Stimulated activated CD8-positive, alpha-beta memory T cell treated with anti-CD3 and anti-CD28 coated beads, Interleukin-4, amount 100 ng/mL, for 1 hour (primary cell): ENCODE measurements at places on chromosomes 1 and 21.

- DNase-seq = no peak
These were observed 14.1 kb upstream of the KLHDC8A start for GRCh38 chr1:205370780-205371179.

DNA sequence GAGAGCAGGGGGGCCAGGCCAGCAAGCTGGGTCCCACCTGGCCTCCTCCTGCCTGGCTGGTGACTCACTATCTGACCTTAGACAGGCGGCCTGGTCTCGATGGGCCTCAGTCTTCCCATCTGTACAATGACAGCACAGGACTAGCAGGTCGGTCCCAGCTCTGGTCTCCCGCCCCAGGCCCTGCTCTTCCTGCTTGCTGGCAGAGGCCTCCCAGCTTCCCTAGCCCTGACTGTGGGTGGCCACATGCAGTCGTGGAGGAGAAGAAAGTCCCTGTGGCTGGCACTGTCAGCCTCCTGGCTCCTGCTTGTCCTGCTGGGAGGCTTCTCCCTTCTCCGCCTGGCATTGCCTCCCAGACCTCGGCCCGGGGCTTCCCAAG, 817 bp downstream of the EXTL1 start:
- DNase-seq = no peak

GRCh38 chr1:8667869-8668594, 149.4 kb downstream of the RERE start:
- no peak for DNase-seq

GRCh38 chr1:226645279-226645976, 93.7 kb downstream of the ITPKB start:
- DNase-seq = no peak

GRCh38 chr1:15178571-15179484, 25.3 kb downstream of the TMEM51 start:
- DNase-seq = no peak

GRCh38 chr1:31299365-31299764, 2.5 kb downstream of the ZCCHC17 start:
- no peak for DNase-seq
